ENCODE measurements at places on chromosomes 3 and 15.
A peak's percentile ranks its signal among the peaks of the same experiment; 100 is the strongest.

GRCh38 chr3:152524198-152525140 lies 255.7 kb downstream of the MBNL1 start:
- peak; percentile 28 for DNase-seq

- no peak for DNase-seq
These were observed 66.9 kb downstream of the FOXB1 start for GRCh38 chr15:60070838-60071493.

GRCh38 chr3:111418391-111418790 lies 123.6 kb upstream of the CD96 start:
- DNase-seq, result no peak

DNA sequence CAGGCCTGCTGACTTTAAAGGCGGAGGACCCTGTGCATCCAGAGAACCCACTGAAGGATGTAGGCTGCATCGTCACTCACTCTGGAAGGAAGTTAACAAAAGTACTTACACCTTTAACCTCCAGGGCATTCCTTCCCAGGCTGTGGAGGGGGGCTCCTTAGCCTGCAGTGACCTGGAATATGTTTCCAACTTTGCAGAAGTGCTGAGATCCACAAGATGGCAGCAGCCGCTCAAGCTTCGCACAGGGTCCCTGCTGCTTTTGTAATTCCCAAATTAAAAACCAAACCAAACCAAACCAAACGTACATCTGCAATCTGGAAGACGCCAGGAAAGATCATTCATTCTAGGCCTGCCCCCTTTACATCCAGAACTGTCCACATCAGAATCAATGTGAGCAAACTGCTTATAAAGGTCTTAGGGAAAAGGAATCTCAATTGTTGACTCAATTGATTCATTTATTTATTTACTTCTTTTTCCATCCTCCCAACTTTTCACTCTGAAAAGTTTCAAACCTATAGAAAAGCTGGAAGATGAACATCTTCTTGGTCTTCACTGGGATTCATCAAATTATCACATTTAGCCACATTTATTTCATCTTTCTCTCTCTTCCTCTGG lies 70.5 kb upstream of the KLHL25 start:
- DNase-seq, result peak; percentile 55

DNA sequence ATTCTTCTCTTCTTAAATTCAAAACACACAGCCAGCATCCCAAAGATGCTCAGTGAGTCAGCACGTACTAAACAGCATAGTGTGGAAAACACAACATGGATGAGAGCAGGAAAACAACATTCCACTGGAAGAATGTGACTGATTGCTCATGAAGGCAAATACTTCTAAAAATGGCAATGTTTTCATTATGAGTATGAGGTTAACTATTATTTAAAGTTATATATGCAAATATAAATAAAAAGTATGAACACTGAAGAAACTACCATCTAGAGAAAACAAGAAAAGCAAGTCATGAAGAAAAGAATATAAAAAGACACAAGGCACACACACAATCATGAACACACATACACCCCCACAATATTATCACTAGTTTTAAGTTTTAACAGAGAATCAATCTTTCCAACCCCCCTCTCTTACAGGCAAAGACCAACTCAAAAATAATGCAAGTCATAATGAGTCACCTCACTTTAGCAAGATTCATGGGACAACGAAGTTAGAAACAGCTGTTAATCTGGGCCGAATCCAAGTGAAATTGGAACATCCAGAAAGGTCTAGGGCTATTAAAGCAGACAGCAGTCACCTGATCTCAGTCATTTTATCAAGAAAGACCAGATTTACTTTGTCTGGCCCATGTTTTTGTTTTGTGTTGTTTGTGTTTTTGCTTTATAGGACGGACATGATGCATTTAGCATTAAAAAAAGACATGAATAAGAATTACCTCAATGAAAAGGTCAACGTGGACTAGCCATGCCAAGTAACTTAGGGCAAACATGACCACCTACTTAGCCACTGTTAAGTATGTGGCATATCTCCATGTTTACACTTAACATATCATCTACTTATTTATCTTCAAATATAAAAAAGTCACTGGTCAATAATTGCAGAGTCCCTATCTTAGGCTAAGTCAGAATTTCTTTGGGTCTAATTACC lies 18.1 kb downstream of the GBE1 start:
- no peak for DNase-seq

GRCh38 chr3:187999821-188000220 lies 154.1 kb upstream of the LPP start:
- no peak for DNase-seq

- DNase-seq, result no peak
These were observed 202.0 kb upstream of the VEPH1 start for GRCh38 chr3:157705258-157705657.

- DNase-seq, result no peak
These were observed 36.6 kb downstream of the CCDC66 start for GRCh38 chr3:56593455-56594158.

DNA sequence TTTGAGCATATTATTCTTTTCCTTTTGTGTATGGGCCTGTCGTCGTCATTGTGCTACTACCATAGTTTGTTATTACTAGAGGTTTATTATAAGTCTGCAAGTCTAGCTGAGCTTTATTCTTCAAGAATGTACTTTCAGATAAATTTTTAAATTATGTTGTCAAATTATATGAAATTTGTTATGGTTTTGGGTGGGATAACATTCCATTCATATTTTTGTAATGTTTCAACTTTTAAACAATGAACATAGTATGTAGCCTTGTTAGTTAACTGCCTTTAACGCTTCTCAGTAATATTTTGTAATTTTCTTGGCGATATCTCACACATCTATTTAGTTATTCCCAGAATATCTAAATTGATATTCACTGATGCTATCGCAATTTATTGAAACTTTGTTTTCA lies 41.6 kb upstream of the GOLGA8B start:
- no peak for DNase-seq

GRCh38 chr3:81270603-81271379 lies 490.7 kb downstream of the GBE1 start:
- DNase-seq, result no peak

- no peak for DNase-seq
These were observed 224.7 kb upstream of the TBC1D5 start for GRCh38 chr3:17967111-17967510.

- DNase-seq, result no peak
These were observed 653.6 kb downstream of the NLGN1 start for GRCh38 chr3:174051191-174051590.

- no peak for DNase-seq
These were observed 19.5 kb upstream of the IFT57 start for GRCh38 chr3:108241721-108242120.

- no peak for DNase-seq
These were observed 101.6 kb upstream of the ANKRD28 start for GRCh38 chr3:15899388-15899787.

GRCh38 chr3:9800529-9800928 lies 7.6 kb downstream of the ARPC4 start:
- DNase-seq, result no peak

- no peak for DNase-seq
These were observed 161.7 kb upstream of the ZNF385D start for GRCh38 chr3:21912711-21913110.

- DNase-seq, result no peak
These were observed 36.5 kb downstream of the SLC6A20 start for GRCh38 chr3:45759851-45760250.

- no peak for DNase-seq
These were observed 97.8 kb upstream of the AKAP13 start for GRCh38 chr15:85282504-85283115.

- no peak for DNase-seq
These were observed 118.8 kb downstream of the ARPP21 start for GRCh38 chr3:35757991-35758757.

DNA sequence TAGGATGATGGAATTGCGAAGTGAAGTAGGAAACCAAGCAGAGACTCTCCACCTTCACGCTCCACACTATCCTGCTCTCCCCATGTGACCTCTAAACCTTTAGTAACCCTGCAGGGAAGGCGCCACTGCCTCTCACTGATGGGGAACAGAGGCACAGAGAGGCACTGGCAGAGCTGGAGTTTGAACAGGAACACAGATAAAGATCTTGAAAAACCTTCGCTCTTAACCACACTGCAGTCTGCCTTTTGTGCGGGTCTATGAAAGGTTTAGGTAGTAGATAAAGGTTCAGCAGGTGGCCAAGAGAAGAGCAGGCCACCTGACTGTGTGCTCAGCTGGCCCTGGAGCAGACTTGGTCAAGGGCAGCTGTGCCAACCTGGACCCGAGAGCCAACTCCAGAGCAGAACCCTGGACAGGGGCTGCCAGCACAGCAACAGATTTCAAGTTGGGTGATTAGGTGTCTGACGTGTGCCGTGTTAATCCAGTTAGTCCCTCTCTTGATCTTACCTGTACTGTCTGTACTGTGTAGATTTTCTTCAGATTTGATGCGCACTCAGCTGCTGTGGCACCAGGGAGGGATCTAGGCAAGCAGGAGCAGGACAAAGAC lies 15.2 kb downstream of the EIF4E3 start:
- no peak for DNase-seq

GRCh38 chr3:99250272-99250671 lies 348.8 kb upstream of the DCBLD2 start:
- DNase-seq, result no peak

- no peak for DNase-seq
These were observed 128.4 kb upstream of the GMNC start for GRCh38 chr3:190990898-190991297.

DNA sequence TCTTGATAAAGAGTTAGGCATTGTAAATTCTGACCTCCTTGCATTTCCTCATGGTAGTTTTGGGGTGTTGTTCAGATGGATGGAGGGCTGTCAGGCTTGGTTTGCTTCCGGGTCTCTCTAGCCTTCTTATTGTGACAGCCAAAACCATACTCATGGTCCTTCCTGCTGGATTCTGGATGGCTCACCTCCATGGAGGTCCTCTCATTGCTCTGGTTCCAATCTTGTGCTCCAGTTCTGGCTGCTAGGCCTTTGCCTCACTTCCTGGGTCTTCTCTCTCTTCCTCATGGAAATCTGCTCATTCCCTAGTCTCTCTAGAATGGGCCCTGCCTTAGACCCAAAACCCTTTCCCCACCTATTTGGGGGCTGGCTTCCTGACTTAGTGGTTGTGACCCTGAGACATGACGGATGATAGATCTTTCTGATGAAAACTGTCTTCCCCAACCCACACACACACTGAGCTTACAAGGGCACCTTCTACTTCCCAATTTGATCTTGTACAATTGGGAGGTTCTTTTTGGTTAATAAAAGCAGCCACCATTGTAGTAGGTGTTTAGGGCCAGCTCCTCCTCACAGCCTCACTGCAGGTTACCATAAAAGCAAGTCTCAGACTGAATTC lies 66.2 kb upstream of the XCR1 start:
- no peak for DNase-seq

GRCh38 chr3:154040283-154040682 lies 80.9 kb upstream of the ARHGEF26 start:
- DNase-seq, result no peak

DNA sequence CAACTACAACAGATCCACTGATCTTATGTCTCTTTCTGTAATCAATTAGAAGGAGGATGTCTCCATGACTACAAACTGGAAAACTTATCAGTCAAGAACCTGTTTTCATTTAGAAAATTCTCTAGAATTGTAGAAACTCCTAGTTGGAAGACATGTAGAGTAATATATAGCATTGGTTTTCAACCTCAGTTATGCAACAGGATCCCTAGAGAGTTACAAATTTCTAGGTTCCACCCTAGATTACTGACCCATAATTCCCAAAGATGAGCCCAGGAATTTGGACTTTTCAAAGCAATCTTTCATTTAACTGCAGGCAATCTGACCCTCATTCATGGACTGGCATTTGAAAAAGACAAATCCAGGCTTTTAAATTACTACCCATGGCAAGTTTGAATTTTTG lies 116.9 kb upstream of the RAP2B start:
- no peak for DNase-seq

DNA sequence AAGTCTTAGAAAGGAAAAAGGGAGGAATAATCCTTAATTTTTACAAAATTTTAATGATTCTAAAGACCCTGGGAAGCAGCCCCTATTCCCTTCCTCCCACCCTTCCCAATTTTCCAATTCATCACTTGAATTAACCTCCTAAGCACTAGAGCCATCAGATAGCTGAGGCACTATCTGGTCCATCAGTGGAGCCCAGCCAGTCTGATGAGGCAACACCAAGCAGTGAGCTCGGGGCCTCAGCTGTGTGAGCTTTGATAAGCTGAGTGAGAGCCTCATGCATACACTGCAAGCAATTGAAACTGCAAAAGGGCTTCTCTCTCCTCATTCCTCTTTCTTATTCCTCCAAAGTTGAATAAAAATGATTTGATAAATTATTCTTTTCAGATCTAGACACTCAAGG lies 31.9 kb downstream of the TUSC7 start:
- no peak for DNase-seq

DNA sequence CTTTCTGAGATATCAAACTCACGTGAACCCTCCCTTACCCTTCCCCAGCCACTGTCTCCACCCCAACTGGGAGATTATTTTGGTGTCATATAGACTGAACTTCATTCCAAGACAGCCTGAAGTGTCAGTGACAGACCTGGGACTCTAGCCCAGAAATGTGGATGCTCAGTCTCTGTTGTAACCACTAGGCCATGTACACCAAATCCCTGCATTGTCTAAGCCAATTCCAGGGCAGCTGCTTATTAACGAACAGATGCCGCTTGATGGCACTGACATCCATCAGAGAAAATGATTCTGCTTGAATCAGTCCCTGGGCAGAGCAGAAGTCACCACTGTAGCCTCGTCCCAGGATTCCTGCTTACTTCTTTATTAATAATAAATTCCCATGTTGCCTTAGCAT lies 305.5 kb downstream of the GRM7 start:
- DNase-seq, result peak; percentile 51

DNA sequence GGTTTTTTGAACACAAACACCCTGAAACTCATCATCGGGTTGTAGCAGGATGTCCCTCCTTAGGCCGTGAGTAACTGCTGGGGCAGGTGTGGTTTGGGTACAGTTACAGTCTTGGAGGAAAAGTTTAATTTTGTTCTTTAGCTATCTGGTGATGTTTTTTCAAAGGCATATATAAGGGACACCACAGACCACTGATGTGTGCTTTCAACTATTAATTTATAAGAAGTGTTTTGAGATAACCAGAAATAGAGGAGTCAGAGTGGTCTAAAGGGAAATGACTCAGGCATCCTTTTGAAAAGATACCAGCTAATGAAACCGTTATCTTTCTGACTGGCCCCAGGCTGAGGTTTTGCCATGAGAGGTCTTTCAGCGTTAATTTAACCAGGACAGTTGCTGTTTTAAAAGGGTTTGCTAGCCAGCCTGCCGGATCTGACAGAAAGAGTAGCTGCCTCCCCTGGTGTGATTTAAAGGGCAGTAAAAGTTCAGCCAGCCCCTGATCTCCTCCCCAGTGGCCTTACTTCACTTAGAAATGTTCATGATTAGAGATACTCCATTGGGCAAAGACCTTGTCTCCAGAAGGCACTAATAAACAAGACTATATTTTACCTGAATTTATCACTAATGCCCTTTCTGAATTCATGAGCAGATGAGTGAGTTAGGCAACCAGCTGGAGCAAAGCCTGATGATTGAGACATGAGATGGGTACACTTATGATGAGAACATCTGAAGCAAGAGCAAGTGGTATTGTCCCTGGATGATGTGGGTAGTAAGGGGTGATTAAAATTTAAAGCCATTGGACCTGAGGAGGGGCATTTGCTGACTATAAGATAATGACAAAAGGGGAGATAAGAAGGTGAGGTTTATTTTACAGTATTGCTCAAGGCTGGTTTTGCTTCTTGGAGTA lies 482.5 kb upstream of the TBL1XR1 start:
- DNase-seq, result no peak

- DNase-seq, result no peak
These were observed 62.7 kb downstream of the POMGNT2 start for GRCh38 chr3:43043071-43043766.

GRCh38 chr3:145639875-145640274 lies 521.1 kb downstream of the PLOD2 start:
- DNase-seq, result no peak

- DNase-seq, result no peak
These were observed 28.6 kb downstream of the FAM174B start for GRCh38 chr15:92627014-92627413.

All from WERI-Rb-1 (cell line).